ENCODE measurements at places on chromosomes 5 and 9. TPM values are rescaled to one million over a fixed set of nuclear protein-coding genes. Genes with fewer than 3 reads are reported as not detected.

GRCh38 chr5:76710991-76711390 is 4.9 kb upstream of the F2R start:
- peak; percentile 49 for DNase-seq

DNA sequence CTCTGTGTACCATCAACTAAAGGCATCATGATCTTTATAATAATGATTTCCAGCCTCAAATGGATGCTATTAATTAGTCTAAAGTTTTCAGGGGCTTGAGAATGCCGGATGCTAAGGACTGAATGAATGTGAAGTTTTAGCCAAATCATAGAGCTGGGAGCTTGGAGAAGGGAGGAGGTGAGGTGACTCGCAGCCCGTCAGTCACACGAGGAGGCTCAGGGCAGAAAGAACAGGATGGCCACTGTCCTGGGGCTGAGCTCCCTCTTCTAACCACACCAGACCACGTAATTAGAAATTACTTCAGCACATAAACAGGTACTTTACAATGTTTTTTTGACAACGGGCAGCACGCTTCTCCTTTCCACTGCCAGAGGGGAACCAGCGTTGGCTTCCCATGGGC is 222.6 kb downstream of the NPR3 start:
- DNase-seq: peak; percentile 58

- DNase-seq: no peak
Measured at GRCh38 chr5:154844809-154845208, 5.6 kb downstream of the FAXDC2 start.

GRCh38 chr5:69004676-69005075 is 89.1 kb upstream of the SLC30A5 start:
- DNase-seq: no peak

The TSSK1B gene
- not detected for total RNA-seq

DNA sequence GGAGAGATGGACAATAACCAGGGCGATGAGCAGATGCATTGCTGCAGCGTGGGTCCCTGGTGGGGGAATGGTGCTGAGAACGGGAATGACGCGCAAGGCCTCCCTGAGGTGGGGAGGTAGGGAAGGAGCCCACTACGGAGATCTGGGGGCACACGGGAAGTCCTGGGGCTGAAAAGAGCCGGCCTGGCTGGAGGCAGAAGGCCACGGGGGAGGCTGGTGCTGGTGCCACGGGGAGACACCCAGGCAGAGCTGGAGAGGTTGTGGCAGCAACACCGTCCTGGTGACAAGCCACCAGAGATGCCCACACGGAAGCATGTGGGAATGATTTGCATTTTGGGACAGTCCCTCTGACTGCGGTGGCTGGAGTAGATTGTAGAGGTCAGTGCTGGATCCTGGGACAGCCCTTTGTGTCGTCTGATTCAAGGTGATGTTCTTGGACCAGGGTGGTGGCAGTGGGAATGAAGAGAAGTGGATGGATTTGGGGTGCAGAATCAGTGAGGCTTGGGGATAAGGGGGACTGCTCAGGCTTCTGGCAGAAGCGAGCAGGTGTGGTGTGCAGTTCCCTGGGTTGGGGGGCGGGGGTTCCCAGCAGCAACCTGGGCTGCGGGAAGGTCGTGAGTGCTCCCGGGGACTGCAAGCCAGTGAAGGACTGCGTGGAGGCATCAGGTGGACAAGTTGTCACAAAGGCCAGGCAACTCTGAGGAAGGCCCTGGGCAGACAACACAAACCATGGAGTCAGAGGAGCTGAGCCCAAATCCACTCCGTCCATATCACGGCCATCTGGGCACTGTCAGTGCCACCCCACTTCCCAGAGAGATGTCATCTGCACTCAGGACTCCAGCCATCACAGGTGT is 25.2 kb upstream of the CNOT6 start:
- no peak for DNase-seq

The SPINK6 gene
- total RNA-seq: not detected

DNA sequence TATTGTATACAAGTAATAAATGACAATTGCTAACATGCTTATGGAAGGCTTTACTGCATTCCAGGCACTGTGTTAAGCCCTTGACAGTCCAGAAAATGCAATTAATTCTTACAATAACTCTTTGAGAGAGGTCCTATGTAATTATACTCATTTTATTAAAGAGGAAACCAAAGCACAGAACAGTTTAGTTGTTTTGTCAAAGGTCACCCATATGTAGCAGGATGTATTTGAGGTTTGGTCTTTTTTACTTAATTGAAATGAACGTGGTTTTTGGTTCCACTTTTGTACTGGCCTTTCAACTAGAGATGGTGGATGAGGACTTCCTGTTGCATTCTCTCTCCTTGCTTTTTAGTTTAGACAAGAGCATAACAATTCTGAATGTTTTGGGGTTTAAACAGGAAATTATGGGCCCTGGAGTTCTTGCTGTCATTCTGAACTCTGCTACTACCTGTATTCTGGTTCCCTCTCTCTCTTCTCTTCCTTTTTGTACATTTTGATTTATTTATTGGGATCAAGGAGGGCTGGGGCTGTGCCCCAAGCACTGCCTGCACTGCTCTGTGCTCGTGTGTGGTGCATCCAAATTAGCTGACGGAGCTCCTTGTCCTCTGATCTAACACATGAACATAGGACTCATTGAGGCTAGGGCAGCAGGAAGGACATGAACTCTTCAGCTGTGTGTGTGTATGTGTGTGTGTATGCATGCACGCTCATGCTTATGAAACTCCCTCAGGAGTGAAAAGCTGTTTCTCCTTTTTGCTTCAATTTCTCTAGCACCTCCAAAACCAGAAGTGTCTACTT is 47.4 kb downstream of the SLC28A3 start:
- DNase-seq: no peak

DNA sequence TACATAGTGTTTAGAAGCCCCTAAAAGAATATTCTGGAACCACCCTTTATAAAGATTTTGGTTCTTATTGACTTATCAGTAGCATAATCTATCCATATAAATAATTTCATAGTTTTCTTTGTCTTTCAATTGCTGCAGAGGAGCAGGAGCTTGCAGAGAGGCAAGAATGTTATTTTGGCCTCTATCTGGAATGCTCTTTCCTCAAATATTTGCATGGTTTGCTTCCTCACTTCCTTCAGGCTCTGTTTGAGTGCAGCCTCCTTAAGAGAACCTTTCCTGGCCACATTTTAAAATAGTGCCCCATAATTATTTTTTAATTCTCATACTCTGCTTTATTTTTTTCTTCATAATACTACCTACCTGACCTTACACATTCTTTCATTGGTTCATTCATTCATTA is 1.5 kb downstream of the C5 start:
- no peak for DNase-seq

DNA sequence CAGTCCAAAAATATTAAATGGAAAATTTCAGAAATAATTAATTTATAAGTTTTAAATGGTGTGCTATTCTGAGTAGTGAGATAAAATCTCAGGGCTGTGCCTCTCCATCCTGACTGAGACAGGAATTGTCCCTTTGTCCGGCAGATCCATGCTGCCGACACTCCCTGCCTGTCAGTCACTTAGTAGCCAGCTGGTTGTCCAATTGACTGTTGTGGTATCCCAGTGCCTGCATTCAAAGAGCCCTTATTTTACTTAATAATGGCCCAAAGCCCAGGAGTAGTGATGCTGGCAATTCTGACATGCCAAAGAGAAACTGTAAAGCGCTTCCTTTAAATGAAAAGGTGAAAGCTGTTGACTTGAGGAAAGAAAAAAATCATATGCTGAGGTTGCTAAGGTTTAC is 157.5 kb downstream of the ENC1 start:
- no peak for DNase-seq

GRCh38 chr9:137453643-137454081 is 5.5 kb downstream of the NSMF start:
- no peak for DNase-seq

The MOB3B gene
- total RNA-seq: 0.15 TPM

DNA sequence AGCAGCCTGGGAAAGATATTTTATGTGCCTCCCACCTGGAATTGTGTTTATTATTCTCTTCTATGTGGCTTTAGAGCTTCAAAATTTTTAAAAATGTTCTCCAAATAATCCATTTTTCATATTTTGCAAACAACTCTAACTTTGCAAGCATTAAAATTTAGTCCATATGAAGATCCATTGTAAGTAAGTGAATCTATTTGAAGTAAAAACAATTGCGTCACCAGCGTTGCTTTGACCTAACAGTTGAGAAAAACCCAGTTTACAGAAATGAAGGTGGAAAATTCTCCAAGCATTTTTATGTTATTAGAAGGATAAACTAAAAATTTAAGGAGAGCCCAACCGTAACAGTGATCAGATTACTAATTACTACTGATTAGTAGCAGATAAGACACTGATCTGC is 38.9 kb upstream of the TLX3 start:
- no peak for DNase-seq

DNA sequence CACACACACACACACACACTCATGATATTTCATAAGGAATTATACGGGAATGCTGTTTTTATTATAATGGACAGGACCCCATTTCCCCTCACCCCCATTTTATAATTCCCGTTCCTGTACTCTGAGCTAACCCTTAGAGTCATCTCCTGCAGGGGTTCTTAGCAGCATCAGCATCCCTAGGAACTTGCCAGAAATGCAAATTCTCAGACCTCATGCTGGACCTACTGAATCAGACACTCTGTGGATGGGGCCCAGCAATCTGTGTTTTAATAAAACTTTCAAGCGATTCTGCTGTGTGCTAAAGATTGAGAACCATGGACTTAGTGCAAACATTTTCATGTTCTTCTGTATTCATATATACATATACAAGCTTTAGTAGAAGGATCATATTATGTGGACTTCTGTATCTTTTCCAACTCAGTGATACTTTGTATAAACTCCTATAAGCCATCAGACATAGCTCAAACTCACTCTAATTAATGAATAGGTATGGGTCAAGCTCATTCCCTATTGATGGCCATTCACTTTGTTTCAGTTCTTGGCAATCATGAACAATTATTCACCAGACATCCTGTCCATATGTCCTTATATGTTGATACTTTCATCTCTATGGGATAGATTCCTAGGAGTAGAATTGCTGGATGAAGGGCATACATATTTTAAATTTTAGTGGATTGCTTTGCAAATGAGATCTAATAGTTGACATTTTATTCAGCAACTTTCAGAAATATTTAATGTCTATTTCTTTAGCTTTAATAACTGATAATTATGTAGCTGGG is 65.5 kb downstream of the ARHGEF28 start:
- DNase-seq: peak; percentile 13

GRCh38 chr9:132828201-132828770 is 49.8 kb downstream of the AK8 start:
- DNase-seq: no peak

- peak; percentile 46 for DNase-seq
Measured at GRCh38 chr9:114662081-114662989, 4.7 kb upstream of the TEX53 start.

GRCh38 chr9:121185178-121185745 is 16.4 kb downstream of the RAB14 start:
- no peak for DNase-seq

DNA sequence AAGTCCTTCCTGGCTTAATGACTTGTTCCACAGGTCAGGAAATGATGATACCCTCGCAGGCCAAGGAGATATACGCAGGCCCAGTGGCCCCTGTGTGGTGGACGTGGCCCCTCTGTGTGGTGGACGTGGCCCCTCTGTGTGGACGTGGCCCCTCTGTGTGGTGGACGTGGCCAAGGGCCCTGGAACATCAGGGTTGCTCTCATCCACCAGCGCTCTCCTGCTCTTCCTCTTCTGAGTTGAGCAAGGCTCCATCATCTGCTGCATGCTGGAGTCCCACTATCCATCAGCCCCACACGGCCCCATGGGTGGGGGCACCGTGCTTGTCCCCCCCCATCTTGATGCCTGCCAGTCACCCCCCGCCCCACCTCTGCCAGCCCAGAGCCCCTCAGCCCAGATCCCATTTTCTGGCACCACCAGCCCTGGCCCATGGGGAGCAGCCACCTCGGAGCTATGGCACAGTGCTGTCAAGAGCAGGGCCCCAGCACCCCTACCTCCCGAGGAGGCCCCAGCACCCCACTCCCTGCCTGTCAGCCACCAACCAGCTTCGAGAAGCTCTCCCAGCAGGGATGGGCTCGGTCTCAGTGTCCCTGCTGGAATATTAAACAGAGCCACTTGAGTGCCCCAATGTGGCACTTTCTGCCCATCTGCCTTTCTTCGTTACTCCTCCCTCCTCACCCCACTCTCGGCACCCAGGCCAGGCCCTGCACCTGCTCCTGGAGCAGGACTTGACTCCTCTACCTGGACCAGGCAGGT is 8.1 kb downstream of the LRRC14B start:
- DNase-seq: no peak

The PPP3R2 gene
- total RNA-seq: not detected

DNA sequence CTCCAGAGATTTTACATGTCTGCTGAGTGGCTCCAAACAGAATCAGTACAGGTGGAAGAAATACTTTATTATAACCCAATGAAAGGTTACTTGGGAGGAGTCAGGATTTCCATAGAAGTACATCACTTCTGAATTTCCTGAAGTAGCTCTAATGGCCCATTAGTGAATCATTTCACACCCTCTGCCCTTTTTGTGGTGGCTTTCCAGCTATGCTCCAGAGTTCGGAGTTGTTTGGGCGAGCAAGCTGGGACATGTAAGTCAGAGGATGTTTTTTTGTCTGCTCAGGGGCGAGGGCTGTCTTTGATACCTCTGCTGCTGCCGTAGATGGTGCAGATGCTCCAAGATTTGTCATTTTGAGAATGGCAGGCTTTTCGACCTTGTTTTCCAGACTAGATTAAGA is 226.1 kb downstream of the GOLPH3 start:
- DNase-seq: no peak

DNA sequence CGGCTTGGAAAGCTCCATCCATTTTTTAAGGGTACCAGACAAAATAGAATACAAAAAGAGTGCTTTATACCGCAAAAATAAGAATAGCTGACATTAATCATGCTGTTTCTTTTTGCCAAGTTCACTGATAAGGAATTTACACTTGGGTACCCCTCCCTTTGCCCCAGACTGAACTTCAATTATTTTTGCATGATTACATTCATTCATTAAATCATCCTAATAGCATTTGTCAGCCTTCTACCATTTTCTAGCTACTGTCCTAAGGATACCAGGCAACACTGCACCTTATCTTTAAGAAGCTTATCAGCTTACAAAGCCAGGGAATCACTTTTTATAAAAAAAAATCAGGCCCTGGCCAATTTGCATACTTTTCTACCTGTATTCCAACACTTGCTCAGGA is 48.4 kb downstream of the YIPF5 start:
- no peak for DNase-seq

The C7 gene
- 0.84 TPM for total RNA-seq

The SEMA5A gene
- 10.5 TPM for total RNA-seq

The ENHO gene
- total RNA-seq: 0.71 TPM

The BHMT2 gene
- not detected for total RNA-seq

The DHX29 gene
- total RNA-seq: 26.1 TPM

DNA sequence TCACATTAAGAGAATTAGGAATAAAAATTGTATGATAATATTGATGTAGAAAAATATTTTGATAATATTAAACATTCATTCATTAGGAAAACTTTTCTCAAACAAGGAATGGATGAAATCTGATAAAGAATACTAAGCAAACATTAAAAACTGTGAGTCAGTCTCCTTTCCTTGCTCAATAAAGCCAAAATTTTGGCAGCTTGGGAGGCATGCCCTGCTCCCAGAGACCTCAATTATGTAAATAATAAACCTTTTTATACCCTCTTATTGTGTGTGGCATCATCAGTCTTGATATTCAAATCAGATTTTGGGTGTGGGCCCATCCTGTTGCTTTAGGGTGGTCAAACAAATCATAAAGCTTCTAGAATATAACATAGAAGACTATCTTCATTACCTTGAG is 36.6 kb upstream of the CCL21 start:
- no peak for DNase-seq

- no peak for DNase-seq
Measured at GRCh38 chr5:135986401-135986800, 31.6 kb upstream of the LECT2 start.

GRCh38 chr9:70044490-70045307 is 1.1 kb downstream of the MAMDC2 start:
- DNase-seq: peak; percentile 76

All from M059J (cell line).